ENCODE measurements at places on chromosomes 3 and 15. TPM values are rescaled to one million over a fixed set of nuclear protein-coding genes. Genes with fewer than 3 reads are reported as not detected.

HHLA2 gene
- total RNA-seq, result 0.26 TPM

ADAMTS9 gene
- total RNA-seq, result 34.4 TPM

MB21D2 gene
- 23.3 TPM for total RNA-seq

TEX55 gene
- total RNA-seq, result not detected

TPM1 gene
- total RNA-seq, result 134 TPM

PRKCD gene
- 4.2 TPM for total RNA-seq

LRRC34 gene
- 1.9 TPM for total RNA-seq

ZNF620 gene
- 2.6 TPM for total RNA-seq

Data from epithelial cell of alveolus of lung (primary cell).